Immature natural killer cell (primary cell): ENCODE measurements at places on chromosomes 6 and 20. TPM values are rescaled to one million over a fixed set of nuclear protein-coding genes. Genes with fewer than 3 reads are reported as not detected.

The WFDC12 gene
- not detected for polyA plus RNA-seq

DNA sequence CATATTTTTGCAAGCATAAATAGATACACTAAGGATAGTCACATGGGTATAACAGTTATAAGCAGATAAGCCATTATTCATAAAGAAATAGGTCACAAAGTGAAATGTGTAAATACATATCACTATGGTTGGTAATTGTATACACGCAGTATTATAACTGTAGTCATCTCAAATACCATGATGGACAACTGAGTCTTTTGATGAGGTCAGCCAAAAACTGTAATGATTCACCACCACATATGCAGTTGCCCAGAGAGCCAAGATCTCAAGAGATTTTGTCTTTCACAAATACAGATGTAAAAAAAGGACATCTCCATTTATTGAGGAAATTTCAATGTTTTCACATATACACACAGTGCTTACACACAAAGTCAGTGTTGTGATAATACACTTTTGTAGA lies 28.3 kb downstream of the ZNF292 start:
- H3K4me1 ChIP-seq, result peaks cover 82% of the 10 kb centered on the region
- DNase-seq, result no peak
- no peaks in the 10 kb centered on the region for H3K27me3 ChIP-seq
- no peak overlapping the region for H3K27ac ChIP-seq
- no peaks in the 10 kb centered on the region for H3K36me3 ChIP-seq
- no peak overlapping the region for H3K4me3 ChIP-seq

- no peaks in the 10 kb centered on the region for H3K27me3 ChIP-seq
- no peaks in the 10 kb centered on the region for H3K4me1 ChIP-seq
- H3K4me3 ChIP-seq, result no peak overlapping the region
- H3K27ac ChIP-seq, result no peak overlapping the region
Observed at GRCh38 chr6:51505434-51505833, 582.0 kb downstream of the PKHD1 start.

GRCh38 chr20:17628101-17628841 lies 53.8 kb downstream of the RRBP1 start:
- DNase-seq, result no peak
- H3K27me3 ChIP-seq, result peaks cover 3% of the 10 kb centered on the region
- peaks cover 9% of the 10 kb centered on the region for H3K36me3 ChIP-seq
- H3K4me3 ChIP-seq, result no peak overlapping the region

- peaks cover 56% of the 10 kb centered on the region for H3K4me1 ChIP-seq
- DNase-seq, result no peak
- H3K36me3 ChIP-seq, result no peaks in the 10 kb centered on the region
- H3K27me3 ChIP-seq, result peaks cover 5% of the 10 kb centered on the region
Observed at GRCh38 chr6:42565823-42566613, 2.2 kb downstream of the UBR2 start.

The VIP gene
- polyA plus RNA-seq, result not detected

DNA sequence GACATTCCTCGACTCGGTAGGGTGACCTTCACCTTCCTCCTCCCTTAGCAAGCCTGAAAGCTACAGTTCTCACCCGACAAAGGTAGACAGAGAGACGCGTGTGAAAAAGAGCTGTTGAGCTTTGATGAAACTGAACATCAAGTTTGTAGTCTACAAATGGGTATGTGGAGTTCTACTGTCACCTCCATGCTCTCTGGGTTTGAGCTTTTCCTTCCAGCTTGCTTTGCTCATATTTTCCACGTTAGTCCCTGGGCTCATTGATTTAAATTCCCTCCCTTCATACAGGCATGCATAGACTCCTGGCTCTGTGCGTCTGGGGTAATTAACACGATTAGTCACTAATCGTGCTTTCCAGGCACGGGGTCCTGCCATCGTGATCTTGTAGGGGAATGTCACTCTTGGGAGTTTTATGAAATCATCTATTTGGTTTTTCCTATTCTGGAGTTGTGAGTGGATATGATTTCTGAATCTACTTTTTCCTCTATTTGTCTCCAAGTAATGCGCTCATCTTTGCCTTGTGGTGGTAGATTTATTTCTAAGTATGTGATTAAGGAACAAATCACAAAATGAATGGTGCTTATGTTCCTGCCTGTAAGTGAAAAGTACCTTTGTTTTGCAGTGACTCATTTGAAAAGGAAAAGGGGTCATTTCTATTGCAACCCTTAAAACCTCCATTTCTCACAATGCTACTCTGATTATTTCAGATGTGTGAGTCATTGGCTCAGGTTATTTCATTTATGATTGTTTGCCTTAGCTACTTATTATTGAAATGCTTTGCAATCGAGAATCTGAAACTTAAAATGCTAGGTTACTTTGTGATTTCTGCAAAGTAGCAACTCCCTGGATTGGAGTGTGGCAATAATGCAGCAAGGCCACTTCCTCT lies 154.6 kb downstream of the ZDHHC14 start:
- H3K27me3 ChIP-seq, result no peaks in the 10 kb centered on the region
- H3K4me1 ChIP-seq, result peaks cover 71% of the 10 kb centered on the region
- peaks cover 6% of the 10 kb centered on the region for H3K36me3 ChIP-seq
- peak overlapping the region; percentile 82 for H3K4me3 ChIP-seq

DNA sequence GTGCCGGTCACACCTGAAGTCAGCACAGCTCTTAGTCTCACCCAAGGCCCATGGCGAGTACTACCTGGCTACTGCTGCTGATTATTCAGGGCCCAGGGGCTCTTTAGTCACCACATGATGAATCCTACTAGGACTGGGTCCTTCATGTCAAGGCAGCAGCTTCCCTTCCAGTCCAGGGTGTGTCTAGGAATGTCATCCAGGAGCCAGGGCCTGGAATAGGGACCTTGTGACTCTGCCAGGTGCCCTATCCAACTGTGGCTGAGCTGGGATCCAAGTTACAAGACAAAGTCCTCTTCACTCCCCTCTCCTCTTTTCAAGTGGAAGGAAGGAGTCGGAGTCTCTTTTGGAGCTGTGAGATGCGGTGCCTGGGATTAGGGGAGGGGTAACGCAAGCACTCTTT lies 85.5 kb downstream of the CFAP61 start:
- no peak for DNase-seq
- peaks cover 2% of the 10 kb centered on the region for H3K27me3 ChIP-seq
- peaks cover 5% of the 10 kb centered on the region for H3K36me3 ChIP-seq
- H3K4me3 ChIP-seq, result no peak overlapping the region
- H3K4me1 ChIP-seq, result no peaks in the 10 kb centered on the region

DNA sequence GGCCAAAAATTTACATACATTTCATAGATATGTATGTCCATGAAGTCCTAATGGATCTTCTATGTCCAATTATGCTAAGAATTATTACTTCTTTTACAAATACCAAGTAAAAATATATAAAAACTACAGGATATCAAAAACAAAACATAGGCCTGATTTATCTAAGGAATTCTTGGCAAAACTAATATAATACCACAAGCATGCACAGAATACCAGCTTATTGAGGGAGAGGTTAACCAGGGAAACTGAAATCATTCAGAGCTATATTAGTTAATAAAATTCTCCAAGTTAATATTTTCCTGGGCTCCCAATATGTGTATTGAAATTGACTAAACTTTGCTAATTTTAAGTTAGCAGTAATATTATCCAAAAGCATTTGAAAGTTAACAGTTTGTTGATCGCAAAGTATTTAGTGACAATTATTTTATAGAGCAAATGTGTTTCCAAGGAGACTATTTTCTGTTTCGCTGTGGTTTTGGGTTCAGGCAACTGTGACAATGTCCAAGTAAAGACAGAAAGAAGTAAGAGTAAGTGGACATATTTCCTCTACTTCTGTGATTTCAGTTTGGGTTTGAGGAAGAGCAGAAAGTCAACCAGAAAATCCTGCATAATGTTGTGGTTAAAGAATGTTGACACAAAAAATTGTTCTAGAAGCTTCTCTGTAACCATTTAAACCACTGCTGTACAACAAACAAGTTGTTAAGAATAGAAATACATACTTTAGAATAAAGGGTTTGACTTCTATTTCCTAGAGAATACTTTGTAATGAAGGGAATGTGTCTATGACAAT lies 167.4 kb downstream of the COL21A1 start:
- no peaks in the 10 kb centered on the region for H3K27me3 ChIP-seq
- no peak overlapping the region for H3K4me3 ChIP-seq
- no peak overlapping the region for H3K27ac ChIP-seq
- H3K36me3 ChIP-seq, result no peaks in the 10 kb centered on the region
- H3K4me1 ChIP-seq, result no peaks in the 10 kb centered on the region

- peaks cover 16% of the 10 kb centered on the region for H3K27me3 ChIP-seq
- H3K36me3 ChIP-seq, result peaks cover 11% of the 10 kb centered on the region
- H3K27ac ChIP-seq, result peak overlapping the region; percentile 97
- DNase-seq, result no peak
- peaks cover 41% of the 10 kb centered on the region for H3K4me1 ChIP-seq
Observed at GRCh38 chr20:21303872-21304586, 898 bp downstream of the XRN2 start.

- peaks cover 5% of the 10 kb centered on the region for H3K4me1 ChIP-seq
- no peak for DNase-seq
- no peak overlapping the region for H3K4me3 ChIP-seq
- H3K27ac ChIP-seq, result no peak overlapping the region
- no peaks in the 10 kb centered on the region for H3K36me3 ChIP-seq
Observed at GRCh38 chr6:17591287-17591686, 8.8 kb upstream of the FAM8A1 start.

DNA sequence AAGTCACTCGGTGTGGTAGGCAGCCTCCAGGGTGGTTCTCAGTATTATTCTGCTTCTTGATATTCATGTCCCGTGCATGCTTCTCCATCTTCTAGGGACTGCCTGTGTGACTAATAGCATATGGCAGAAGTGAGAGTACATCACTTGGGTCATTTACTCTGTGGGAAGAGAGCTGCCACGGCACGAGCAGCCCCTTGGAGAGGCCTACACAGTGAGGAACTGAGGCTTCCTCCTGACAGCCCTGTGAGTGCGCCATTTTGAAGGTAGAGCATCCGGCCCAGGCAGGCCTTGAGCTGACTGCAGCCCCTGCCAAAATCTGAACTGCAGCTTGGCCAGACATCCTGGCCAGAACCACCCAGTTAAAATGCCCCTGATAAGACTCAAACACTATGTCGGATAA lies 17.3 kb upstream of the MCUR1 start:
- peaks cover 2% of the 10 kb centered on the region for H3K27me3 ChIP-seq
- no peak for DNase-seq
- no peak overlapping the region for H3K27ac ChIP-seq
- H3K36me3 ChIP-seq, result no peaks in the 10 kb centered on the region
- no peak overlapping the region for H3K4me3 ChIP-seq

The KCNK16 gene
- polyA plus RNA-seq, result not detected

GRCh38 chr20:347317-347639 lies 367 bp downstream of the NRSN2 start:
- peak overlapping the region; percentile 97 for H3K4me3 ChIP-seq
- no peaks in the 10 kb centered on the region for H3K36me3 ChIP-seq
- H3K27ac ChIP-seq, result no peak overlapping the region
- DNase-seq, result no peak

- H3K4me3 ChIP-seq, result no peak overlapping the region
- H3K4me1 ChIP-seq, result peaks cover 51% of the 10 kb centered on the region
- no peak for DNase-seq
- H3K27ac ChIP-seq, result no peak overlapping the region
Observed at GRCh38 chr6:45591306-45591705, 213.6 kb upstream of the SUPT3H start.

The OXT gene
- polyA plus RNA-seq, result 1.1 TPM

GRCh38 chr20:39032997-39033396 lies 70.9 kb downstream of the DHX35 start:
- DNase-seq, result no peak
- no peaks in the 10 kb centered on the region for H3K4me1 ChIP-seq
- H3K27ac ChIP-seq, result no peak overlapping the region
- H3K27me3 ChIP-seq, result no peaks in the 10 kb centered on the region

- no peaks in the 10 kb centered on the region for H3K27me3 ChIP-seq
- no peak overlapping the region for H3K27ac ChIP-seq
- peaks cover 4% of the 10 kb centered on the region for H3K4me1 ChIP-seq
- DNase-seq, result no peak
- H3K36me3 ChIP-seq, result no peaks in the 10 kb centered on the region
Observed at GRCh38 chr20:23536328-23536974, 31.8 kb downstream of the CST9L start.

- H3K36me3 ChIP-seq, result peaks cover 6% of the 10 kb centered on the region
- H3K27me3 ChIP-seq, result peaks cover 2% of the 10 kb centered on the region
- no peak overlapping the region for H3K4me3 ChIP-seq
- no peak for DNase-seq
- H3K27ac ChIP-seq, result no peak overlapping the region
Observed at GRCh38 chr6:154993026-154993425, 2.1 kb upstream of the TIAM2 start.

The TBXT gene
- not detected for polyA plus RNA-seq

DNA sequence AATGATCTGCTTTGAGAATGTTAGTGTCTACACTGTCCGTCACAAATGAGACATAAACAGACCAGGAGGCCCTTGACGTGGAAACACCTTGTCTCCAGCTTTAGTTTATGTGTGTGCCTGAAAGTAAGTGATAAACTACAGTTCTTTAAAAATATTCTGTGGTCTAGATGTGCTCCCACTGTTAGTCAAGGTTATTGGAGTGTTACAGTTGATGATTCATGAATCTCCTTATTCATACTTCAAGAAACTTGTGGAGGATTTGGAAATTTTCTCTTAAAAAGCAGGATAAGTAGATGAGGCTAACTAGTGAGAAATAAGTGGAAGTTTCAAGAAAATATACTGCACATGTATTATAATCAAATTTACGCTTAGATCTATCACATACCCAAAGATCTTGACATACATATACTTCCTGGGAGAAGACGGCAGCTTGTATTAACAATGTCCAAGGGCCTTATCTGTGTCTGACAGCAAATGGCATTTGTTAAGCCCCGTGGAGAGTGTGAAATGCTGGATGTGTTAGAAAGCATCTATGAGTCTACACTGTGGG lies 90.5 kb upstream of the MBOAT1 start:
- no peak overlapping the region for H3K27ac ChIP-seq
- H3K36me3 ChIP-seq, result no peaks in the 10 kb centered on the region
- no peaks in the 10 kb centered on the region for H3K4me1 ChIP-seq
- H3K27me3 ChIP-seq, result no peaks in the 10 kb centered on the region
- DNase-seq, result no peak

DNA sequence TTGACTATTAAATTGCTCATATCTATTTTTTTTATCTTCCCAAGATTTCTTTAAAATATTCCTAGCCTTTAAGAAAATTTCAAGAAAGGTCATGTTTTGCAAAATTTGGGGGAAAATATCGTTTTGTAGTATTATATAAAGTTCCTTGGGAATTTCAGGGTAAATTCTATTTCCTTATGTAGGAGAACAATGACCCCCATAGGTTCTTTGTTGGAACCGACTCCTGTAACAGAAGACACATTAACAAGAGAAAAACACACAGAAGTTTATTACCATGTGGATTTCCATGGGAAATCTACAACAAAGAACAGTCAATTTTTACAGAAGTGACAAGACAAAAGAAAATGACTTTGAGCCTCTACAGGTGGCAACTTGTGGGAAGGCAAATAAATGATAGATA lies 68.1 kb downstream of the ADGB start:
- H3K27me3 ChIP-seq, result no peaks in the 10 kb centered on the region
- H3K27ac ChIP-seq, result no peak overlapping the region
- H3K36me3 ChIP-seq, result no peaks in the 10 kb centered on the region
- DNase-seq, result no peak

The KCNK5 gene
- not detected for polyA plus RNA-seq

The ANKRD60 gene
- polyA plus RNA-seq, result not detected

- no peak for DNase-seq
- H3K4me1 ChIP-seq, result no peaks in the 10 kb centered on the region
- H3K4me3 ChIP-seq, result no peak overlapping the region
- peaks cover 2% of the 10 kb centered on the region for H3K27me3 ChIP-seq
Observed at GRCh38 chr6:69422020-69422419, 374.8 kb downstream of the LMBRD1 start.

The SRSF6 gene
- 25.4 TPM for polyA plus RNA-seq

The OSER1 gene
- 37.9 TPM for polyA plus RNA-seq
